ENCODE measurements at places on chromosomes 5 and 9.

GRCh38 chr5:74586856-74587255, 53.7 kb downstream of the ENC1 start:
- no peak overlapping the region for H3K27ac ChIP-seq
- H3K4me1 ChIP-seq, result peaks cover 13% of the 10 kb centered on the region
- no peaks in the 10 kb centered on the region for H3K36me3 ChIP-seq
- no peak for DNase-seq

DNA sequence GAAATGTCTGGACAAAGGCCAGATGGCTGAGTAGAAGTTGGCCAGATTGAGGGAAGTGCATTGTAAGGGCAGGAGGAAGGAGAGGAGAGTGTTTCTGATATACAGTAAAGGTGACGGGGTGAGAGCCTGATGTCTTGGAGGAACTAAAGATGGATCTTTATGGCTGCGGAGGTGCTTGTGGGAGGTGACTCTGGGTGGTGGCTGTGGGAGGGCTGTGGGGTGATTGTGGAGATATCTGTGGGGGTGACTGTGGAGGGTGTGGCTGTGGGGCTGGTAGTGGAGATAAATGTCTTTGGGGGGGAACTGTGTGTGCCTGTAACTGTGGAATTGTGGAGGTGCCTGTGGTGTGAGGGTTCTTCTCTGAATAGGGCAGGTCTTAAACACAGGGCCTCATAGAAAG, 121.4 kb downstream of the CMYA5 start:
- no peak overlapping the region for H3K27ac ChIP-seq
- H3K4me3 ChIP-seq, result no peak overlapping the region
- H3K36me3 ChIP-seq, result no peaks in the 10 kb centered on the region
- H3K4me1 ChIP-seq, result no peaks in the 10 kb centered on the region
- DNase-seq, result no peak

- H3K27me3 ChIP-seq, result no peaks in the 10 kb centered on the region
- no peak overlapping the region for H3K4me3 ChIP-seq
- H3K27ac ChIP-seq, result no peak overlapping the region
- H3K36me3 ChIP-seq, result no peaks in the 10 kb centered on the region
- H3K4me1 ChIP-seq, result no peaks in the 10 kb centered on the region
These were observed 51.3 kb downstream of the ARHGEF37 start for GRCh38 chr5:149632311-149633251.

- H3K4me3 ChIP-seq, result no peak overlapping the region
- no peaks in the 10 kb centered on the region for H3K4me1 ChIP-seq
- H3K27me3 ChIP-seq, result peaks cover 51% of the 10 kb centered on the region
- H3K36me3 ChIP-seq, result no peaks in the 10 kb centered on the region
- H3K27ac ChIP-seq, result no peak overlapping the region
These were observed 152.9 kb upstream of the PHYKPL start for GRCh38 chr5:178385496-178385890.

GRCh38 chr5:543351-543750, 19.1 kb upstream of the SLC9A3 start:
- peak overlapping the region; percentile 85 for H3K27ac ChIP-seq
- peaks cover 16% of the 10 kb centered on the region for H3K27me3 ChIP-seq
- DNase-seq, result no peak
- peak overlapping the region; percentile 68 for H3K4me3 ChIP-seq
- H3K36me3 ChIP-seq, result no peaks in the 10 kb centered on the region
- peaks cover 12% of the 10 kb centered on the region for H3K4me1 ChIP-seq

- DNase-seq, result no peak
- H3K27ac ChIP-seq, result no peak overlapping the region
- H3K36me3 ChIP-seq, result no peaks in the 10 kb centered on the region
- H3K4me1 ChIP-seq, result peaks cover 20% of the 10 kb centered on the region
These were observed 5.1 kb upstream of the PCDH1 start for GRCh38 chr5:141883184-141883891.

DNA sequence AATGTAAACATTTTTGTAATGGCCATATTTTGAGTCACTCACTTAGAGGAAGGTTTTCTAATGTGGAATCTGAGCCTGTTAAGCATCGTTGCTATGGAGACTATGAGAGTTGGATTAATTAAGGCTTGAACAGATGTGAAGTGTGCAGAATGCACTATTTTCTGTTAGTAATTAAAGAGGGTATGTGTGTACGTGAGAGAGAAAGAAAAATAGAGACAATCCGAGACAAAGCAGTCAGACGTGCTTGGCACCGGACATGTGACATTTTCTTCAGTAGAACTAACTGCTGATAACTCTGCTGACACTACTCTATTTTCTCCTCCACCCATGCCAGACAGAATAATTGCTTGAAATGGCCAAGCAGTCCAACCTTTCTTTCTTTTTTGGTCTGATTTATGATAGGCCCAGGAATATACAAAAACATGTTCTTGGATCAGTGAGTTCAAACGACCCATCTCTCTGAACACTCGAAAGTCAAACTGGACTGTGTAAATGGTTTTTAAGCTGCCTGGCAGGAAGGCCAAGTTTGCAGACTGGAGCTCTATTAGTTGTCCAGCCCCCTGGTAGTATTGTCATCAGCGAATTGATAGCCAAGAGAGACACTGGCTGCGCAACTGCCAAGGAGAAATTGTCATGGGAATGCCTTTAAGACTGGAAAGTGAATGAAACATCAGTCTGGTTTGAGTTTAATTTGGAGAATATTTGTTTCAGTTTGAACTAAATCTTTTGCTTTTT, 322.1 kb downstream of the ARHGEF28 start:
- no peaks in the 10 kb centered on the region for H3K36me3 ChIP-seq
- H3K27me3 ChIP-seq, result peaks cover 28% of the 10 kb centered on the region

DNA sequence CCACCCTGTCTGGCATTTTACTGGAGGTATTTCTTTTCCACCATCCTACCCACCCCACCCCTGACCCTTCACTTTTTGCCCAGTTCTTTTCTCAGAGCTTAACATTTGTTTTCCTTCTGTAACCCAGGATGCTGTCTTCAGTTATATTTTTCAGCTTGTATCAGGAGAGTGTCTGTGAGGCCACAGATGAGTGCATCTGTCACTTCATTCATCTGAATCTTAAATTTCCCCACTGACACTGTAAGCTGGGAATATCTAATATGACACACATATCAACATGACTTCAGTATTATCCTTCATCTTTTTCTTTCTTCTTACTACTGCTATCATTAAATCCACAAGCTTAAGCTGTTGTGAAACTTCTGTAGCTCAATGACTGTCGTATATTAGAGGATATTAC, 4.9 kb downstream of the MARCHF3 start:
- peaks cover 6% of the 10 kb centered on the region for H3K4me1 ChIP-seq
- H3K27me3 ChIP-seq, result peaks cover 10% of the 10 kb centered on the region
- no peak for DNase-seq
- H3K27ac ChIP-seq, result no peak overlapping the region
- no peak overlapping the region for H3K4me3 ChIP-seq
- peaks cover 5% of the 10 kb centered on the region for H3K36me3 ChIP-seq

DNA sequence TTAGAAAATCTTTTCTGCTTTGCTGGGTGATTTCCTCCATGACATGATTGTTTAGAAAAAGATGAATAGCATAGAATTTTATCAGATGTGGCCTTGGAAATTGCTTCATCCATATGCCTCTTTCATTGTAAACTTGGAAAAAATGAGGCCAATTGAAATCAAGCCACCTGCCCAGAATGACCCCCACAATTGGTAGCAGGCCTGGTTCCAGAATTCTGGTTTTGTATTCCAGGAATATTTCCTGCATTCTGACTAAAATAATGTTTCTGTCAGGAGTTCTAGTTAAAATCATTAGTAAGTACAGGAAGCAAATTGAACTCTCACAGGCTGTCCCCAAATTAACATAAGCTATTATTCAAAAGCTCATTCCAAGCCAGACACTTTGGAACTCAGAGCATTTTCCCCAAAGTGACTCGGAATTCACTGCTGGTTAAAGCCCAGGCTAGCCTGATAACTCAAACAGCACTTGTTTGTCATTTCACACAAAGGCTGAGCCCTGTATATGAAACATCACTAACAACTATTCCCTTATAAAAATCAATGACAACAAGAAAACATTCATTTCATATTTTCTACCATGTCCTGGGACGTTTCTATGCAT, 75.1 kb upstream of the ADCY2 start:
- H3K36me3 ChIP-seq, result no peaks in the 10 kb centered on the region
- no peak for DNase-seq
- no peak overlapping the region for H3K4me3 ChIP-seq
- no peaks in the 10 kb centered on the region for H3K4me1 ChIP-seq
- no peaks in the 10 kb centered on the region for H3K27me3 ChIP-seq

GRCh38 chr5:134092875-134093274, 21.6 kb upstream of the TCF7 start:
- peaks cover 2% of the 10 kb centered on the region for H3K36me3 ChIP-seq
- DNase-seq, result no peak
- H3K27me3 ChIP-seq, result no peaks in the 10 kb centered on the region
- H3K4me3 ChIP-seq, result peak overlapping the region; percentile 42
- H3K4me1 ChIP-seq, result peaks cover 46% of the 10 kb centered on the region

- no peak for DNase-seq
- H3K27ac ChIP-seq, result peak overlapping the region; percentile 88
- no peaks in the 10 kb centered on the region for H3K27me3 ChIP-seq
- peak overlapping the region; percentile 79 for H3K4me3 ChIP-seq
These were observed 2.4 kb downstream of the BICD2 start for GRCh38 chr9:92762196-92762595.

- H3K27ac ChIP-seq, result no peak overlapping the region
- no peaks in the 10 kb centered on the region for H3K27me3 ChIP-seq
- no peaks in the 10 kb centered on the region for H3K36me3 ChIP-seq
- no peaks in the 10 kb centered on the region for H3K4me1 ChIP-seq
- DNase-seq, result no peak
- H3K4me3 ChIP-seq, result no peak overlapping the region
These were observed 171.1 kb downstream of the DMRT2 start for GRCh38 chr9:1221298-1221697.

- H3K4me3 ChIP-seq, result peak overlapping the region; percentile 86
- peaks cover 12% of the 10 kb centered on the region for H3K36me3 ChIP-seq
- no peaks in the 10 kb centered on the region for H3K27me3 ChIP-seq
- H3K27ac ChIP-seq, result peak overlapping the region; percentile 82
These were observed 1.2 kb upstream of the GALNT10 start for GRCh38 chr5:154189256-154189818.

DNA sequence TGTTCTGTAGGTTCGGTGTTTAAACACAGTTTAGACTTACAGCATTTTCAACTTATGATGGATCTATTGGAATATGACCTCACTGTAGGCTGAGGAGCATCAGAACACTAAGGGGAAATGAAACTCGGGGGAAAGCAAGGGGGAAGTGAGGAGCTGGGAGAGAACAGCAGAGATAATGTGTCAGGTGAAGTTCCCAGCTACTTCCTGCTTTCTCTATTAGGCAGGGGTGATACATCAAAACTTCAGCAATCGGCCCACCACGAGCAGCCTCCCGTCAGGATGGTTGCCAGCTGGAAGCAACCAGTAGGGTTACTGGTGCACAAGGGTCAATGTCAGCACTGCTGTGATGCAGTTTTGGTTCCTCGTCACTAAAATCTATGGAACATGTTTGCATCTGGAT, 34.3 kb downstream of the FAT2 start:
- peaks cover under 1% of the 10 kb centered on the region for H3K27me3 ChIP-seq
- no peaks in the 10 kb centered on the region for H3K4me1 ChIP-seq
- H3K27ac ChIP-seq, result no peak overlapping the region
- H3K36me3 ChIP-seq, result no peaks in the 10 kb centered on the region
- H3K4me3 ChIP-seq, result no peak overlapping the region

DNA sequence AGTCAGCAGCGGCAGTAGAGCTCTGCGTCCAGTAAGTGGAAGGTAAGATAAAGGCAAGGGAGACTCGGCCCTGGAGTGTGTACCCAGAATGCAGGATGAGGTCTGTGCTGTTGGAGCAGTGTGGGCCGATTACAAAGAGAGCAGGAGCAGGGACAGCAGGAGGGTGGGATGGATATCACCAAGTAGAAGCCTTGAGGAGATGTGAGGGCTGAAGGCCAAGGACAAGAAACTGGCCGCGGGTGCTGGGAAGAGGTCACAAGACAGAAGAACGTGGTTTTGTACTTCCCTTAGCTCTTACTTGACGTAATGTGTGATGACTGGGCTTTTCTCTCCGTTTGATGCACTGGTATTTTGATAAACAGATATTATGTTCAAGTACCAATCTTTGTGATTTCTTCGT, 43.7 kb downstream of the OR2V1 start:
- H3K4me1 ChIP-seq, result no peaks in the 10 kb centered on the region
- peaks cover 3% of the 10 kb centered on the region for H3K36me3 ChIP-seq
- H3K27me3 ChIP-seq, result peaks cover 46% of the 10 kb centered on the region
- no peak overlapping the region for H3K27ac ChIP-seq
- DNase-seq, result no peak

DNA sequence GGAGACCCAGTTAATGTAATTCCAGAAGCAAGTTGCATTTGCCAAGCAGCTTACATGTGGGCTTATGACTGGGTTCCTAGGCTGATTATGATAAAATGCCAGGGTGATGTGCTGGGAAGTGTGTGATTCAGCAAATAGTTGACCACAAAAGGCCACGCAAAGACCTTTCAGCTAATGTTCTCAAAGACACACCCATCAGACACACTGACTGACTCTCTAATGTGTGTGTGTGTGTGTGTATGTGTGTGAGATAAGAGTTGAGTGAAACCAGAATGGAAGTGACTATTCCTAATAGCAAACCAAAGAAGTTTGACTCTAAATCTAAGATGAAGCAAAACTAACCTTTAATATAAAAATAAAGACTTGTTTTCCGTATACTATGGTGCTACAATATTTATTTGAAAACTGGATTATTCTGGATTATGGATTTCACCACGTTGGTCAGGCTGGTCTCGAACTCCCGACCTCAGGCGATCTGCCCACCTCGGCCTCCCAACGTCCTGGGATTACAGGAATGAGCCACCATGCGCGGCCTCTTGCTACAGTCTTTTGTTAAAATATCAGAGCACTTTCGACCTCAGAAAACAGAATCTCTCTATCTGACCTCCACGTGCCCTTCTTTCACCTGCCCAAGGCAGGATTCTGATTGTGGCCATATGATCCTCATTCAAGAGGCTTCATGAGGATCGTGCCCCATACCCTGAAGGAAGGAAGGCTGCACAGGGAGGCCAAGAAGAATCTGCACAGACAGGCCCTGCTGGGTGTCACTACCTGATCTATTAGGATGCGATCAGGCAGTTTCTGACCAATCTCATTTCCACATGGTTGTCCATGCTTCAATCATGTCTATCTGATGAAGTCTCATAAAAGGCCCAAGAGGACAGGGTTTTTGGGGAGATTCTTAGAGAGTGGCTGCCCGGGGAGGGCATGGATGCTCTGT, 75.6 kb downstream of the USP20 start:
- H3K27ac ChIP-seq, result peak overlapping the region; percentile 51
- no peaks in the 10 kb centered on the region for H3K27me3 ChIP-seq
- DNase-seq, result no peak
- H3K4me3 ChIP-seq, result no peak overlapping the region
- H3K36me3 ChIP-seq, result peaks cover 77% of the 10 kb centered on the region

- no peaks in the 10 kb centered on the region for H3K36me3 ChIP-seq
- H3K4me1 ChIP-seq, result peaks cover 9% of the 10 kb centered on the region
- peaks cover 15% of the 10 kb centered on the region for H3K27me3 ChIP-seq
- H3K4me3 ChIP-seq, result no peak overlapping the region
- no peak for DNase-seq
- H3K27ac ChIP-seq, result no peak overlapping the region
These were observed 255.1 kb downstream of the MCTP1 start for GRCh38 chr5:95029569-95030366.

GRCh38 chr5:8676695-8677094, 807.7 kb downstream of the MTRR start:
- no peaks in the 10 kb centered on the region for H3K4me1 ChIP-seq
- no peaks in the 10 kb centered on the region for H3K36me3 ChIP-seq
- no peaks in the 10 kb centered on the region for H3K27me3 ChIP-seq
- no peak overlapping the region for H3K27ac ChIP-seq

GRCh38 chr9:74006935-74007334, 490.2 kb upstream of the RORB start:
- DNase-seq, result no peak
- H3K4me1 ChIP-seq, result no peaks in the 10 kb centered on the region
- H3K4me3 ChIP-seq, result no peak overlapping the region
- H3K27ac ChIP-seq, result no peak overlapping the region

- H3K27ac ChIP-seq, result no peak overlapping the region
- no peak overlapping the region for H3K4me3 ChIP-seq
- peaks cover 7% of the 10 kb centered on the region for H3K4me1 ChIP-seq
These were observed 31.0 kb upstream of the FSD1L start for GRCh38 chr9:105416840-105417239.
